C1 segment of cervical spinal cord (tissue), 14 donors: ENCODE measurements at places on chromosomes 7 and 10.

- DNase-seq, result no peak
These were observed 1506.2 kb upstream of the LRRTM3 start for GRCh38 chr10:65419629-65420028.

- DNase-seq, result no peak
These were observed 192.1 kb downstream of the CELF2 start for GRCh38 chr10:11209830-11210181.

- no peak for DNase-seq
These were observed 8.0 kb downstream of the AASS start for GRCh38 chr7:122136078-122136477.

- DNase-seq, result no peak
These were observed 29.3 kb downstream of the SPAG6 start for GRCh38 chr10:22374489-22375126.

DNA sequence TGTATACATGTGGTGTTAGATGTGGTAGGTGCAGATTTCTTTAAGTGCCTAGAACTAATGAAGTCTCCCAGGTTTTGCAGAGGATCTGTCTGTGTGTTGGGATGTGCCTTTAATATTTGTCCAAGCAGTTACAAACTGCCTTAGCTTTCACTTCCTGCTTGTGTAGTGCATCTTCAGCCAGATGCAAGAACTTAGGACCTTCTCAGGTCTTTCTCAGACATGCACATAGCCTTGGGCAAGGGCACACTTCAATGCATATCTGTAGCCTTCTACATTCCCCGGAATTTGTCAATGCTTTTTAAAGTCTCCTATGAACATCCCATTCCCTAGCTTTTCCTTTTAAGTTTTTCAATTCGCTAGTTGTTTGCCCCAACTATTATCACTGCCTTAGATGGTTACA lies 47.2 kb upstream of the SLC39A12 start:
- no peak for DNase-seq

- no peak for DNase-seq
These were observed 28.6 kb upstream of the INSIG1 start for GRCh38 chr7:155268921-155269650.

GRCh38 chr7:22140578-22140977 lies 194.9 kb upstream of the CDCA7L start:
- DNase-seq, result no peak

GRCh38 chr10:119468542-119469324 lies 73.8 kb downstream of the RGS10 start:
- DNase-seq, result no peak

DNA sequence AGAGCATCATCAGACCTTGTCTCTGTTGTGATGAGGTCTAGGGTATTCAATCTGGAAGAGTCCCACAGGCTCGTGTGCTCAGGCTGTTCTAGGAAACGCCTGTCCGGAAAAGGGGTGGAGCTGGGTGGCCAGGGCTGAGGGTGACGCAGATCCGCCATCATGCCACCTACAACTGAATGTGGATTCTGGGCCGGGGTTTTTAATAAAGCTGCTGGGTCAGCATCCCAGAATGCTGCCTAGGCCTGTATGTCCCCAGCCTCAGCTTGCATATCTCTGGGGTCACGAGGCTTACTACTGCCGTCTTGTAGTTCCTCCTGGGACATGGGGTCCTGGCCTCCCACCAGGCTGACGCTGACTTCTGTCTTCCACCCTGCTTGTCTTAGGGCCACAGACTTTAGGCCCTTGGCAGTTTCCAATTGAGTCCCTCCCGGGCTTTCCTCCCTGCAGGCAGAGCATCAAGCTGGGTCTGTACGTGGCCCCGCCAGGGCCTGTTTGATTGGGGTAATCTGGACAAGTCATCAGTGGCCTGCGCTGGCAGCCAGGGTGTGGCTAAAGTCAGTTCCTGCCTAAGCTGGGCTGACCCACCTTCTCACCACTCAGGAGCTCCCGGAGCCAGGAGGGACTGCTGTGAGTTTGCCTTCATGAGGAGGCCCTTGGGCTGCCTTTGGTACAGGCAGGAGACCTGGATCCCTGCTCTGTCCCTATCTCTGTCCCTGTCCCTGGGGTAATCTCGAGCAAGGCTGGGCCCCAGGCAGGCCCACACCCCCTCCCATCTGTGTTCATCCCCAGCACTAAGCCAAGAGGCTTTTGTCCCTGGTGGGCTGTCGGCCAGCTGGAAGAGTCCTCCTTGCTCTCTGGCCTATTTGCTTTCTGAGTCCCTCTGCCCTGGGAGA lies 79.9 kb downstream of the ZMIZ1 start:
- peak; percentile 24 for DNase-seq

DNA sequence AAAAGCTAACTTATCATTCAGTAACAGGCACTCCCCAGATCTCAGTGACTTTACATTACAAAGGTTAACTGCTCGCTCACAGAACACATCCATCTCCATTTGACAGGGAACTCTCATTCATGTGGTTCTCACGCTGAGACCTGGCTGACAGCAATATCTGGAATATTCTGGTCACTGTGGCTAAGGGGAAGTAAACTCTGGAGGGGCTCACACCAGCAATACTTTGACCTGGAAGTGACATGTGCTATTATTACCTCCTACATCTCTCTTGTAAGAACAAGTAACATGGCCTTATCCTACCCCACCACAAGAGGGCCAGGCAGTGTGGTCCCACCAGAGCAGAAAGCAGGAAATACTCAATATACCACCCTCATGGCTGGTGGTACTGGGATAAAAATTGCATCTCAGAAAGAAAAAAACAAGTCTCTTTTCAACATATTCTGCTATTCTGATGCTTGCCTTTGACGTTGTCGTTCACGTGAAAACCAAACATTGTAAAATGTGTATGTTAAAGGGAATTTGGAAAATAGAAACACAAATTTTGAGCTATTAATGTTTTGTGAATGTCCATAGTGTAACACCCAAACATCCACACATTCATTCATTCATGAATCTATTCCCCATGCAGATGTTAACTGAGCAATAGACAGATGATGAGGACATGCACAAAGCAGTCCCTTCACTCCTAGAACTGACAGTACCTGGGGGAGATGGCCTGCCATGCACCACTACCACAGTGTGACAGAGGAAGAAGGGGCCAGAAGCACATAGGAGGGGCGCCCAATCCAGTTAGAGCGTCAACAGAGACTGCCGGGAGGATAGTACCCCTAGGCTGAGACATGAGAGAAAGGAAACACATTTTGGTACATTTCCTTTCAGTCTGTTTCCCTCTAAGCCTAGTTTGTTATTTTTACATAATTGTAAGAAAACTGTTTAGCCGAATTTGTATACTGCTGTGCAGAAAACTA lies 166.0 kb upstream of the SP4 start:
- no peak for DNase-seq

DNA sequence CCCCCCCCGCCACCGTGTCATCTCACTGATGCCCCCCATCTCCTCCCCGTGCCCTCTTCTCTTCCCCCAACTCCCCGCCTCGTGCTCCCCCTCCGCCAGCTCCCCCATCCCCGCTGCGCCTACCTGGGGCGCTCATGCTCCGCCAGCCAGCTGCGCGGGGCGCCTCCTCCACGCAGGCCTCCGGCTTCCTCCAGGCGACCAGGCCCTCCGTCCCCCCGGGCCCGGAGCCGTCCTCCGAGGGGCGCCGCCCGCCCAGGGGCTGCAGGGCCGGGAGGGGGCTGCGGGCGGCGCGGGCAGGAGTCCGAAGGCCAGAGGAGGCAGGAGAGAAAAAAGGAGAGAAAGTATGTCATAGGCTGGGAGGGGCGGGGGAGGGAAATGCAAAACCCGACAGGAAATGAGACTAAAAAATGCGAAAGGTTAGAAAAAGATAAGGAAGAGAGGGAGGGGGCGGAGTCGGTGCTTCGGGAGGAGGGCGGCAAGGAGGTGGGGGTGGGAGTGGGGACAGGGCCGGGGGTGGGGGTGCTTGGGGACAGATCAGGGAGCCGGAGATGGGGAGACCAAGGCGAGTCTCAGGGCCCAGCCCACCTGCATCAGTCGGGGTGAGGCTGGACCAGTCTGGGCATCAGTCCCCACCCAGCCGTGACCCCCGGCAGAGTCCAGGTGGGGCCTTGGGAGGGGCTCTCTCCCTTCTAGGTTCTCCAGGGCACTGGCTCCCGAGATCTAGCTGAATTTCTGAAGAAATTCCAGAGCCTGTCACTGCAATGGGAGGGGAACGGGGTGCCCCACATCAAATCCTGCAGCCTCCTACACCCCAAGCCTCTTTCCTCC lies at the start of gene CARD11:
Gene CARD11, minus strand, starts transcription at position 324 of the 828 bp plus-strand sequence. CDS start 85,361 bp downstream, outside the sequence.
- no peak for DNase-seq

DNA sequence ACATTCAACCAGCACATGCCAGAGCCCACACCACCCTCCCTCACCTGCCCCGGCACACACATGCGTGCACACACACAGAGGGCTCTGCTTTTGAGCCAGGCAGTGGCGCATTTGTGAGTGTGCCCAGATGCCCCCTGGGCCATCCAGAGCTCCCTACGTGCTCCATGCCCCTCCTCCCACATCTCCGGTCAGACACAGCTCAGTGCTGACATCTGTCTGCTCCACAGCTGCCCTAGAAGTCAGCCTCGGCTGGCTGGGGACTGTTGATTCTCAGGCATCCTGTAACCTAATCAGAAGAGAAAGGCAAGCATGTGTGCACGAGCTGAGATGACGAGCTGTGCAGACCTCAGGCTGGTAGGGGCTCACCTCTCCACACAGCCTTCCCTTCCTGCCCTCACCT lies 135.1 kb downstream of the ZMIZ1 start:
- DNase-seq, result no peak

- no peak for DNase-seq
These were observed 12.7 kb downstream of the SLC29A3 start for GRCh38 chr10:71331736-71332135.

DNA sequence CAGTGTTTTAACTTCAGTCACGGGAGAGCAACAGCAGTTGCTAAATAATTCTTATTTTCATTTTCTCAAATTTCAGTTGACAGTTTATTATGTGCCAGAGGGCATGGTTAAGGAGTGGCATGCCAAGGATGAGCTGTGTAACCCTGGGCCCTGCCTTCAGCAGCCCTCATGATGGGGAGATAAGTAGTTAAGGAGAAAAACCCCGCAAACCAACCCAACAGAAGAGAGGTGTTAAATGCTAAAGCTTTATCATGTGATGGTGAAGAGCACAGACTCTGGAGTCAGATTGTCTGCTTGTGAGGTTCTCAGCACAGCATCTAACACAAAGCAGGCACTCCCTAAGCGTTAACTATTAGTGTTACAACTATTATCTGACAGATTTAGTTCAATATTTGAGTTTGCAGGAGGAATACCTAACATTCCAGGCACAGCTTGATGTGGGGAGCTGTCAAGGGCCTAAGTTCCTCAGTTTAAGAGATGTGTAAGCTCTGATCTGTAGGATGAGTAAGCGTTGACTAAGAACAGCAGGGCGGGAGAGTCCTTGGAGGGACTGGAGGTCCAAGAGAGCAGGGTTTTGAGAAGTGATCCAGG lies 29.6 kb downstream of the STAM start:
- DNase-seq, result no peak

- no peak for DNase-seq
These were observed 11.4 kb downstream of the KDM7A start for GRCh38 chr7:140165422-140165821.

DNA sequence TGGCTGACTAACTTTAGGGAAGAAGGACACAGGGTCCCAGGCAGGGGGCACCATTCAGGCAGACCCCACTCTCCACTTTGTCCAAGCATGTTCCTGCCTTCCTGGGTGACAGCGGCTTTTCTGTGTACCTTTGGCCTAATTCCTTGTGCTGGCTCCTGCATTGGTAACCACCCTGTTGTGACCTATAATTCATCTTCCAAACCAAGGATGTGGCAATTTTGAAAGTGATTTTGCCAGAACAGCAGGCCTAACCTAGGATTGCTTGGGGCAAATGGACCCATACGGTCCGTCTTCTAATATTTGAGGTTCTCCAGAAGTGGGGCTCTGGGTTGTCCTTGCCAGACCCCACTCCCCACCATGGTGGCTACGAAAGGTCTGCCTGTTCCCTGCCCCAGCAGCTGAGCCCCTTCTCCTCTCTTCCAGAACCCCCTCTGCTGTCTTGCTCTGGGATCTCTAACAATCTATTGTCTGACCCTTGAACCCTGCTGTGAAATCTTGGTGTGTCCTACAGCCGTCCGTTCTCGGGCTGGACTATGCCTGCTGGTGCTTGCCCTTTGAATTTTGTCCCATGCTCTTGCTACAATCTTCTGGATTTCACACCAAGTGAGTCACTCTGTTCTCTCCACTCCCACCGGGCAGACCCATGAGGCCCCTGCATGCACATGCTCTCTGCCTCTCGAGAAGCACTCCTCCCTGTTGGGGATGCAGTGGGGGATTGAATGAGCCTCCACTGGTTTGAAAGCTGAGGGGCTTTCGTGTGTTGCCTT lies 316.0 kb downstream of the CXCL12 start:
- DNase-seq, result no peak

DNA sequence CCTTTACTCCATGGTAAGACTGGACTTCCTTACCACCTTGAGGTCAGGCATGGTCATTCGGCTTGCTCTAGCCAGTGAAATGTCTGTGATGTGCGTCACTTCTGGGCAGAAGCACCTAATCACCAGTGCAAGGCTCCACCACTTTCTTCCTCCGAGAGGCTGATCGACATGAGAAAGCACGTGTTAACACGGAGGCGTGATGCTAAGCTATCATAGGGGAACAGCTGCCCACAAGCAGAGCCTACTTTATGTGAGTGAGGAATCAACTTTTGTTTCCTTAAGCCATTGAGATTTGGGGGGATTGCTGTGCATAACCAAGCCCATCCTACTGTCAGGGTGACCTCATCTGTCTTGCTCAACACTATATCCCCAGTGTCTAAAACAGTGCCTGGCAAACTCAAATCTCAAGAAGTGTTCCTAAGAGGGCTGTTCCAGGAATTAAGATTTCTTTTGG lies 23.1 kb upstream of the SAR1A start:
- DNase-seq, result no peak

DNA sequence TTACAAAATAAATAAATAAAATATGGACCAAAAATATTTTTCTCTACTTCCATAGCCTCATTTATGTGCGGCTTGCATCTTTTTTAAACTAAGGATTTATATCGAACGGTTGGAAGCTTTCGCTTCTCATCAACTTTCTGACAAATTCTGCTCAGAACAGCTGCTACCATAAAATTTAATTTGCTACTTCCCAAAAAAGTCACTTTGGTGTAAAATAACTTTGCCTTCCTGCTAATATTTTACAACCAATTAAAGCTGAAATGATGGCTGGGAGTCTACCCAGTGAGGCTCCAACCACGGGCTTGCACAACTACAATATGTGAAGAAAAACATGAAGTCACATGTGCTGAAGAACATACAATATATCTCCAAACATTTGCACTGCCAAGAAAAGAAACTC lies 253.1 kb upstream of the NEBL start:
- no peak for DNase-seq

GRCh38 chr10:49508249-49508648 lies 30.7 kb downstream of the ERCC6 start:
- no peak for DNase-seq
